ENCODE measurements at places on chromosomes 6 and 20.

DNA sequence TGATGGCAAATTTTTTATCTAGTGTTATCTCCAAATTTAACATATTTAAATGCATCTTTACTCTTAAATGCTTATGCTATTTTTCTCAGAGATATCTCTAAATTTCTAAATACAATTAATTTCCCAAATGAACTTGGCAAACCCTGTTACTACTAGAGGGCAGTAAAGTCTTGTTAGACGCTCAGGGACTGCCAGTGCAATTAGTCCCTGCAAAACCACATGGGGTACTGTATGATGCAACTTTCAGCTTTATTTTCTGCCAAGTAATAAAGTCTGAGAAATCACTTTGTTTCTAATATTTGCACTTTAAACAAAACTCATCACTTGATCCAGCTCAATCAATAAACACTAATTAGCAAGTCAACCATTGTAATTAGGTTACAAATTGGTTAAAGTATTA lies 76.0 kb upstream of the ADGRB3 start:
- DNase-seq: no peak

- no peak for DNase-seq
These were observed 313.2 kb downstream of the TFAP2A start for GRCh38 chr6:10101551-10102252.

DNA sequence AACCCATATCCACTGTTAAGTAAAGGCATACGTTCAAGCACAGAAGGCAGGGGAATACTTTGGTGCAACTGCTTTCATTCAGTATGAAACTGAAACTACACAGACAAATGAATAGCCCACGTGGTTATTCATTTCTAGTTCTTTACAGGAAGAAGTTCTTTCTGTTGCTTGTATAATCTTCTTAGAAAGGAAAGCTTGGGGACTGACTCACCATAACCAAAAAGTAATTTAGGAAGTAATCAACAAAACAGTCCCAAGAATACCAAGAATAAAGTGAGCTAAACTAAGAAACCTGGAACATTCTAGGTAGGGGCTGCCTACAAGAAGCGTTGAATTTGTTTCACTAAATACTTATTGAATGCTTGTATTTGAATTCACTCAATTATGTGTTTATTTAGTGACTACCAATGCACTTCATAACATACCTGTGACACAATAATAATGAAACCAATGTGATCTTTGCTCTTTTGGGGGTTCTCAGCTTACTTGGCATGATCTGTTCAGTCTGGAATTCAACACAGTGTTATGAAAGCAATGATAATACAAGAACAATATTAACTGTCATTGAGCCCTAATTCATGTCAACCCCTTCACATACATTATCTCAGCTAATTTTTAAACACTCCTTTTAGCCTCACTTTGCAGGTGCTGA lies 25.1 kb upstream of the KIAA0408 start:
- no peak for DNase-seq

- no peak for DNase-seq
These were observed 8.7 kb downstream of the SASH1 start for GRCh38 chr6:148351309-148351708.

GRCh38 chr20:24627926-24628325 lies 158.5 kb downstream of the SYNDIG1 start:
- no peak for DNase-seq

DNA sequence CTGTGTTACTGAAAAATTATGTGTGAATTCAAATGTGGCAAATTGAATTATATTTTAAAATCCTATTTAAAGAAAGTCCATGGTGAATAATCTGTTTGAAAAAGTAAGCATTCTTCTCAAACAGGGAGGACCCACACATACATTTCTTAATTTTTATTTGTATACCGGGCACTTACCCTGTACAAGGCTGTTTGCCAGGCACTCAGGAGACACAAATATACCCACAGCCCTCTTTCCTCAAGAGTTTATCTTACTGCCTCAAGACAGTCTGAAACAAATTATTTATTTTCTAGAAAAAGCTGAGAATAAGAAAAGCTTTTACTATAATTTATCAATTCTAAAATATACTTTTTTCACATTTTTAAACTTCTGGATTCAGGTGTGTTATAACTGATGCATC lies 114.4 kb downstream of the TASP1 start:
- no peak for DNase-seq

DNA sequence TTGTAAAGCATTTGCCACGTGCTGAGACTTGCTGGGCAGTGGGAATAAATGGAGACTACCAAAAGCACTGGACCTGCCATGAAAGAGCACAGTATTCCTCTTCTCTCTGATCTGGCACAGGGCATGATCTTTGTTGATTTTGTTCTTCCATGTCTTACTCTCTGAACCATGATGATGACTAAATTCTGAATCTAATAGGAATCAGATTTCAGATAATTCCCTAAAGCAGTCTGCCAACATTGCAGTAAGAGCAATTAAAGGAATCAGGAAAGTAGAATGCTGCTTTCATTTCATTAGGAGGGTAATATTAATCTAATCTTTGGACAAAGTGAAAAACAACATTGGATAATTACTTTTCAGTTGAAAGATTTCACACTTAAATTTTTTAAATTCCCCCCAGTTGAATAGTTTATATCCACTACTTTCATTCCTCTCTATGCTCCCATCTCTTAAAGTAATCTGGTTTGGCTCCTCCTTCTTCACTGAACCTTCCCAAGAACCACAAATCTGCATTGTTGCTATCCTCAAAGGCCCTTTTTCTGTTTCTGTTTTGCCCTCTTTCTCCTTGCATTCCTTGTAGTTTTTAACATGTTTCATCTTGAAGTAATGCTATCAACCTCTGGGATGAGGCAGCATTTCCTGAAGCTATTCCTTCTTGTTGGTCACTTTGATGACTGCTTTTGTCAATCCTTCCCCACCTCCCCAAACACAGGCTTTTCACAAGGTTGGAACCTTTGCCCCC lies 243.2 kb upstream of the TENT5A start:
- no peak for DNase-seq
